ENCODE measurements at places on chromosomes 3 and 15. TPM values are rescaled to one million over a fixed set of nuclear protein-coding genes. Genes with fewer than 3 reads are reported as not detected.

PLIN1 gene
- total RNA-seq = 0.24 TPM

SHC4 gene
- total RNA-seq = 1.9 TPM

ARL6IP5 gene
- total RNA-seq = 89.3 TPM

GPR171 gene
- not detected for total RNA-seq

IL16 gene
- total RNA-seq = under 0.01 TPM

ARHGEF3 gene
- total RNA-seq = 13.9 TPM

CASR gene
- not detected for total RNA-seq

CLCN2 gene
- total RNA-seq = 2.6 TPM

RNU5B-1 gene
- total RNA-seq = not detected

FANCD2OS gene
- not detected for total RNA-seq

NME9 gene
- not detected for total RNA-seq

ALDH1A3 gene
- total RNA-seq = 214 TPM

KBTBD13 gene
- total RNA-seq = under 0.01 TPM

ZNF860 gene
- total RNA-seq = 1.9 TPM

P2RY1 gene
- total RNA-seq = 21.1 TPM

EPHB3 gene
- 26.3 TPM for total RNA-seq

PCSK6 gene
- 1.7 TPM for total RNA-seq

LRRN1 gene
- total RNA-seq = 0.72 TPM
